ENCODE measurements at places on chromosomes 16 and 17.
A peak's percentile ranks its signal among the peaks of the same experiment; 100 is the strongest.

DNA sequence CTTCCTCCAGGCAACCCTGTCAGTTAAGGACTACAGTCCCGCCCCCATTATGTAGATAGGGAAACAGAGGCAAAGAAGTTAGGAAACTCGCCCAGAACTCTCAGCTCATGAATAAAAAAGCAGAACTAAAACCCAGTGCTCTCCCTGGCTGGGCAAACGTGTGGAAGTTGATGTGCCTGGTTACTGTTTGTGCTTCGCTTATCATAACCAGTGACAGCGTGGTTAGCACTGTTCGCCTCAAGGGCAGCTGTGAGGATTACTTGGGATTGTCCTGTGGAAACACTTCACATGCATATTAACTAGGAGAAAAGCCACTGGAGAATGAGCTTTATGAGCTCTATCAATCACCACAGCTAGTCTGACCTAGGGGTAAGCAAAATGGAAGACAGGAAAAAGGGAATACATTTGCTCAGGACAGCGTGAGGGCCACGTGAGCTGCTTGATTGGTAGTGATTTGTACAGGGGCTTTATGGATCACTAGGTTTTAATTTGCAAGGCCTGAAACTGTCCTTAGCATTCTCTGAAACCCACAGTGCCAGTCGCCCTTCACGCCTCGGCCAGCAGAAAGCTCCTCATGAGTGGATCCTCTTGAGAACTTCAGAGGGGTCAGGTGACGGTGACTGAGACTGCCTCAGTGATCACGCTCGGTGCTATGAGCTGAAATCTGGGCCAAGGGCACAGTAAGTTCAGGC, 19.9 kb downstream of the CYB5D2 start:
- no peak for DNase-seq

GRCh38 chr16:15961060-15961511, 11.7 kb downstream of the ABCC1 start:
- peak; percentile 53 for DNase-seq

GRCh38 chr17:71505200-71505599, 615.6 kb upstream of the SOX9 start:
- DNase-seq, result no peak

- DNase-seq, result no peak
Observed at GRCh38 chr17:8696906-8697305, 47.7 kb downstream of the CCDC42 start.

GRCh38 chr17:45332989-45333701, 16.3 kb upstream of the MAP3K14 start:
- no peak for DNase-seq

GRCh38 chr17:61337290-61337689, 62.4 kb upstream of the TBX2 start:
- no peak for DNase-seq

DNA sequence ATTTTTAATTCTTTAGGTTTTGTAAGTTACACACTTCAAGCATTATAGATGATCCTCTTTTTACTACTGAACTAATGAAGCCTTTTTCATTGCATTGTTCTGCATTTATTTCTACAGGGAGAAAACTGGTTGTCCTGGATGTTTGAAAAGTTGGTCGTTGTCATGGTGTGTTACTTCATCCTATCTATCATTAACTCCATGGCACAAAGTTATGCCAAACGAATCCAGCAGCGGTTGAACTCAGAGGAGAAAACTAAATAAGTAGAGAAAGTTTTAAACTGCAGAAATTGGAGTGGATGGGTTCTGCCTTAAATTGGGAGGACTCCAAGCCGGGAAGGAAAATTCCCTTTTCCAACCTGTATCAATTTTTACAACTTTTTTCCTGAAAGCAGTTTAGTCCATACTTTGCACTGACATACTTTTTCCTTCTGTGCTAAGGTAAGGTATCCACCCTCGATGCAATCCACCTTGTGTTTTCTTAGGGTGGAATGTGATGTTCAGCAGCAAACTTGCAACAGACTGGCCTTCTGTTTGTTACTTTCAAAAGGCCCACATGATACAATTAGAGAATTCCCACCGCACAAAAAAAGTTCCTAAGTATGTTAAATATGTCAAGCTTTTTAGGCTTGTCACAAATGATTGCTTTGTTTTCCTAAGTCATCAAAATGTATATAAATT, 53.0 kb downstream of the TUBD1 start:
- no peak for DNase-seq

- DNase-seq, result no peak
Observed at GRCh38 chr17:33949100-33949499, 306.0 kb upstream of the CCL2 start.

- DNase-seq, result no peak
Observed at GRCh38 chr17:1031711-1032110, 34.8 kb downstream of the TIMM22 start.

GRCh38 chr16:70597135-70597835, 49.1 kb upstream of the IL34 start:
- DNase-seq, result no peak

DNA sequence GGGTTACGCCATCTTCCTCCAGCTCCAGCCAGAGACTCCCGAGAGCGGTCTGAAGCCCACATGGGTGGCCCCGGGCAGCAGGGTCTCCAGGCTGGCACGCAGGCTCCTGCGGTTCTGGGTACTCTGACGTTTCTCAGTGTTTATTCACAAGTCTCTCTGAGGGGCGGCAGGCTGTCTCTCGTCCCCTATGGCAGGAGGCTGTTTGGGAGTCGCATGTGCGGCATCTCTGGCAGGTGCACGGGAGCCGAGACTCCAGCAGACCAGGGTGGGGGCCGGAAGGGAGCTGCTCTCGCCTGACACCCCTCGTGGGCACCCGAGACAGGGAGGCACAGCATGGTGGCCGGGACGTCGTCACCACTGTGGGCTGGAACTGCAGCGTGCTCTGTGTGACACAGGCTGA, 48.1 kb downstream of the ZNF778 start:
- DNase-seq, result no peak

GRCh38 chr16:22188267-22188594, 17.8 kb upstream of the EEF2K start:
- DNase-seq, result no peak

- DNase-seq, result no peak
Observed at GRCh38 chr16:19874851-19875546, 9.6 kb downstream of the GPRC5B start.

GRCh38 chr17:77370586-77370985, 229.8 kb downstream of the SEC14L1 start:
- DNase-seq, result no peak

DNA sequence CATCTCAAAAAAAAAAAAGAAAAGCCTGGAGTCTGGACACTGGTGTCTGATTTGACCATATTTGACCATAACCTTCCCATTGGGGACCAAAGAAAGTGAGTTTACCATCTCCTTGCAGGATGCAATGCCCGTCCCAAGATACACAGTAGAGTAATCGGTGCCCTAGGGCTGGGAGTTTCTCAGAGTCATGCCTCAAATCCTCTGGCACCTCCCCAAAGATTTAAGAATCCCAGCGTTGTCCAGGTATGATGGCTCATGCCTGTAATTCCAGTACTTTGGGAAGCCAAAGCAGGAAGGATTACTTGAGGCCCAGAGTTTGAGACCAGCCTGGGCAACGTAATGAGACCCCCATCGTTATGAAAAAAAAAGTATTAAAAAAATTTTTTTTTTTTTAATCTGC, 5.0 kb downstream of the PITPNM3 start:
- no peak for DNase-seq

- DNase-seq, result no peak
Observed at GRCh38 chr16:12548270-12548983, 255.3 kb downstream of the CPPED1 start.

DNA sequence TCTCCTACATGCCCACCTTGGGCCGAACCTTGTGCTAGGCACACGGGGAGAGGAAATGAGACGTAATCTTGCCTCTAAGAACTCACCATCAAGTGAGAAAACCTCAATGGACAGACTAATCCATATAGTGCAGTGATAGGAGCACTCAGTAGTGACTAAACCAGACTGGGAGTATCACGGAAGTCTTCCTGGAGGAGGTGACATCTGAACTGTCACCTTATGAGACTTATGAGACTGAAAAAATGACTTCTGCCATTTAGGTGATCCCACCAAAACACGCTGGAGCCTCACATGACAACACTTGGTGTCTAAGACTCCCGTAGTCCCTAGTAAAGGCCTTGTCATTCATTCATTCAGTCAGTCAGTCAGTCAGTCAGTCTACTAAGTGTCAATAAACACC, 27.3 kb upstream of the MRTFB start:
- no peak for DNase-seq

DNA sequence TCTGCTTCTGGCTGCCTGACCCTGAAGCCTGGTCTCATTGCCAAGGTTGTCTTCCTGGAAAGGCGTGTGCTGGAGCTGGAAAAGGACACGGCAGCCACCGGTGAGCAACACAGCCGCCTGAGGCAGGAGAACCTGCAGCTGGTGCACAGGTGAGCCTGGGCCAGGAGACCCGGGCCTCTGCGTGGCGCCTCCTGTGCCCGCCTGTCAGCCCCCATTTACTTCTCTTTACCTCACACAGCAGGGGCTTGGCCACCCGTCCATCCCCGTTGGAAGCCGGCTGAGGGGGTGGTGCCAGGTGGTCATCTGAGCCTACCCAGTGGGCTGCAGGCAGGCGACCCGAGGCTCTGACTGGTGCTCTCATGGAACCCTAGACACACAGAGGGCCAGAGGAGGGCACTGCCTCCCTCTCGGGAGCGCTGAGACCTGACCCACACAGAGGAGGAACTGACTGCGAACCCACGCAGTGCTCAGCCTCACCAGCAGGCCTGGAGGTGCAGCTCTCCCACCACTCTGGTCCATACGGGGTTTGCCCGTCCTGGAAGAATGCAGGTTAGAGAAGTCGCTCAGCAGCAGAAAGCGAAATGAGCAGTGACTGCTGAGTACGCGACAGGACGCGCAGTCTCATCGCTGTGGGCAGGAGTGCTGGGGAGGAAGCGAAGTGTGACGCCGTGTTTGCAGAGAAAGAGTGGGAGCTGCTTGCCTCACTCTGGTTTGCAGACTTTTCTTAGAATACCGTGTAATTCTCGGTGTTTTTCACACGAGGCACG, 21.9 kb upstream of the CAPN15 start:
- no peak for DNase-seq

- DNase-seq, result no peak
Observed at GRCh38 chr17:29682987-29683386, 60.3 kb upstream of the CORO6 start.

- no peak for DNase-seq
Observed at GRCh38 chr16:16062023-16062937, 112.9 kb downstream of the ABCC1 start.

DNA sequence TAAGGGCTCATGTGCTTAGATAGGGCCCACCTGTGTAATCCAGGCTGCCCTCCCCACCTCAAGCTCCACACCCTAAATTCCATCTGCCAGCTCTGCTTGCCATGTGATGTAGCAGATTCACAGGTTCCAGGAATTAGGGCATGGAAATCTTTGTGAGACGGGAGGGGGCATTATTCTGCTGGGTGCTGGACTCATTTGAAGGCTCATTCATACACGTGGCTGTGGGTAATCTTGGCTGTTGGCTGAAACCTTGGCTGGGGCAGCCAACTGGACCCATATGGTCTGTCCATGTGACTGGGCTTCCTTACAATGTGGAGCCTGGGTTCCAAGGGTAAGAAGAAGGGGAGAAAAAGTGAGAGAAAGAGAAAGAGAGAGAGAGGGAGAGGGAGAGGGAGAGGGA, 115.1 kb downstream of the CYLD start:
- no peak for DNase-seq

DNA sequence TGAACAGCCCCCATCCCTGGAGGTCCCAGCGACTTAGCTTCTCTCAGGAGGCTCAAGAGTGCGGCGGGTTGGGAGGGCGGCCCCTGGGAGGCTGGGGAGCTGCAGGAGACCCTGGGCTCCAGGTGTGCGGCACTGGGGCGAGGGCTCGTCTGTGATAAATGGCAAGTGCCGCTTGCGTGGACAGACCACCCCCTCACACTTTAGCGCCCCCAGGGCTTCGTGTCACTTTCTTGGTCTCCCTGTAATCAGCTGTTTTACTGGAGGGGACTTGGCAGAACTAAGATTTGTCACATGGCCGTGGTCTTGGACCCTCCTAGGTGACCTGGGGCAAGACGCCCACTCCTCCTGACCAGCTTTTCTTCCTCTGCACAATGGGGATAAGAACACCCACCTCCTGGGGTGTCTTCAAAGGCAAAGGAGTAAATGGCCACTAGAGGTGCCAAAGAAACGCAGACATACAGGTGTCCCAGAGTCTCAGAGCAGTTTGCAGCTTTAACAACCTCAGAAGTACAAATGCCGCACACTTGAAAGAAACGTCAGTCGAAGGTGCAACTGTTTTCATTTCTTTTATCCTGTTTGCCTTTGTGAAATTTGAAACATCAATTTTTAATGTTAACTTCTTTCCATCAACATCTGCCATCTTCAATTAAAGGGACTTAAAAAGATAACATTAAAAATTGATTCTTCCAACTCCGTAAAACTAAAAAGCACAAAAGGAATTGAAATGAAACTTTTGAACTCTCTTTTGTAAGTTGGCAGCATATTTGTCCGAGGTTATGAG, 946 bp downstream of the OSGIN1 start:
- no peak for DNase-seq

- DNase-seq, result no peak
Observed at GRCh38 chr17:42475121-42475520, 16.4 kb downstream of the ATP6V0A1 start.

GRCh38 chr16:54923055-54923473, 7.6 kb upstream of the IRX5 start:
- no peak for DNase-seq

DNA sequence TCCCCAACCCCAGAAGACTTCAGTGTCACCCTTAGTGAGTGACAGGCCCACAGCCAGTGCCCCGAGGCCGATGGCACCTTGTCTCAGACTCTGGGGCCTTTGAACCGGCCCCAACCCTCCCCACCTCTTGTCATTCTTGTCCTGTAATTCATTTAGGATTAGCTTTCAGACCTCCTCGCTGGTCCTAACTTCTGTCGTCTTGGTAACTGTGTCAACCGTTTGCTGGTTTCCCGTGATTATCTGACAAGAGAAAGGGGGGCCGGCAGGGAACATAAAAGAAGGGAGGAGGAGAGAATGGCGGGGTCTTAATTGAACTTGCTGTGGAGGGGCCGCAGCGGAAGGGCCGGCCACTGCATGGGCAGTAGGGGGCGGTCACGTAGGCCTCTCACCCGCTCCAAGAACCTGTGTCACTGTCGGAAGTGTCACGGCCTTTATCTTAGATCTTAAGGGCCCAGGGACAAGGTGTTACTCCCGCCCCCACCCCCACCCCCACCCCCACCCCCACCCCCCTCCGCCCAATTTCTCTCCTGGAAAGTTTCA, 46.5 kb upstream of the GSE1 start:
- no peak for DNase-seq

DNA sequence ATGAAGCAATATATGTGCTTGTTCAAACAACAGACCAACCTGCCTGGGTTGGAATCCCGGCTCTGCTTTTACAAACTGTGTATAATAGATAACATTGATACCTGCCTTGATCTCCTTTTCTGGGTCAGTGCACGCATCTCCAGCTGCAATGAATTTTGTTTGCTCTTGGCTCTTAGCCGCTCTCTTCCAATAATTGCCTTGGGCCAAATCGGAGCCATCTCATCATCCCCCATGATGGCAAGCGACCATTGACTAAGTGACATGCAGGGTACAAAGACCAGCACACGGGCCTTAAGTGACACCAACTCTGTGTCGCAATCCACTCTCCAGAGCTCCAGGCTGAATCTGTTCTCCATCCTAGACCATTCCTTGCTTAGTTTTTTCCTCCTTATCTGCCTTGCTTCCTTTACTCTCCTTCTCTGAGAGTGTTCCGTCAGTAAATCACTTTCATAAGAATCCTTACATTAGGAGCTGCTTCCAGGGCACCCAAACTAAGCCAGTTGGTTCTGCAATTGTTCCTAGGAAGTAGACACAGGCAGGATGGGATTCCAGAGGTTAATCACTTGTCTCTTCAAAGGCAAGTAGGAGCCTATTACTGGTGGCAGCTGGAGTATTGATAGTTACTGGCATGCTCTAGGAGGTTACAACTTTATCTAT, 134.2 kb downstream of the ABCA8 start:
- DNase-seq, result no peak
